Effector memory CD4-positive, alpha-beta T cell (primary cell): ENCODE measurements at places on chromosomes 5 and 9.

GRCh38 chr9:78261403-78262001 is 25.6 kb downstream of the CEP78 start:
- H3K27ac ChIP-seq, result no peak overlapping the region
- no peaks in the 10 kb centered on the region for H3K27me3 ChIP-seq
- no peak for DNase-seq
- H3K36me3 ChIP-seq, result peaks cover 9% of the 10 kb centered on the region

- peaks cover 7% of the 10 kb centered on the region for H3K27me3 ChIP-seq
- H3K36me3 ChIP-seq, result no peaks in the 10 kb centered on the region
- H3K4me1 ChIP-seq, result no peaks in the 10 kb centered on the region
- DNase-seq, result no peak
Observed at GRCh38 chr9:110220809-110221208, 12.8 kb upstream of the C9orf152 start.

DNA sequence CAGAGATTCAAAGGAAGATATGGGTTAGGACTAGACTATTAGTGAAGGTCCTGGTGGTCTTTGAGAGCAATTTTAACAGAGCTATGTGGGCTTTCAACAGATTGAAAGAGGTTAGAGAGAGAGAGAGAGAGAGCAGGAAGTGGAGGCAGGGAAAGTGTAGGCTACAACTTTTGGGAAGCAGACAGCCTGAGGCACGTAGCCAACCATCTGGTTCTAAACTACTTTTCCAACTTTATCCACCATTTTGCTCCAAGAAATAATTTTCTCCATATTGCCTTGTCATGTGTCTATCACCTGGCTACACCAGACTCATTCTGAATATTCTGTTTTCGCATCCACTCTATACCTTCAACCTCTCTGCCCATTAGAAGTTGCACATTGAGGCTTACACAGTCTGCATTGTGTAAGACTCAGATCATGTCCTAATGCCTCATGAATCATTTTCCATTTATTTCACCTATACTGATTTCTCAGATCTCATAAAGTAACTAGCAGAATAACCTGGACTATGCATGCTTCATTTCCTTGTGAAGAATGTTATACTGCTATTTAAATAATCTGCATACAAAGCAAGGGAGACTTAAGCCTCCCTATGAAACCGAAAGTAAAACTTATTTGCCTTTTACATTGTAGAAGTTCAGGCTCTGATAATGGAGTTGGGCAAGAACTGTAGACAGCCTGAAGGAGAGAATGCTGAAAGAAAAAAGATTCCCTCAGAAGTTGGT is 235.6 kb downstream of the ELAVL2 start:
- H3K4me1 ChIP-seq, result no peaks in the 10 kb centered on the region
- DNase-seq, result no peak
- no peak overlapping the region for H3K27ac ChIP-seq
- no peaks in the 10 kb centered on the region for H3K27me3 ChIP-seq

DNA sequence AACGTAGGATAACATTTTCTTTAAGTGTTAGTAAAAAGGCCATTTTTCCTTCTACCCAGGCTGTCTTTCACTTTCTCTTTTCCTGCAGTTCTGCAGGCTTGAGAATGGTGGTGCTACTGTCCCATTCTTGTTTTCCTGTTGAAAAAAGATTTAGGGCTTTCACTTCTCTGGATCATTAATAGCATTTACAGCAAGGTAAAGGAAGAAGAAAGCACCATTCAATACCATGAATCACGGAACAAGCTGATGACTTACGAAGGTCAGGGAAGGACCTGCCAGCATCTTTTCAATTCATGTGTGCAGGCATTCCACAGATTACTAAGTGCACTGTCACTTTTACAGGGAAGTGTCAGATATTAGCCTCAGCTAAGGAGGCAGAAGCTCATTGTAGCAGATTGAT is 292.8 kb downstream of the YTHDC2 start:
- no peaks in the 10 kb centered on the region for H3K36me3 ChIP-seq
- H3K27me3 ChIP-seq, result no peaks in the 10 kb centered on the region
- no peaks in the 10 kb centered on the region for H3K4me1 ChIP-seq
- no peak overlapping the region for H3K4me3 ChIP-seq

- no peak for DNase-seq
- H3K36me3 ChIP-seq, result no peaks in the 10 kb centered on the region
- H3K4me3 ChIP-seq, result no peak overlapping the region
Observed at GRCh38 chr5:140344683-140345423, 1.6 kb downstream of the HBEGF start.

DNA sequence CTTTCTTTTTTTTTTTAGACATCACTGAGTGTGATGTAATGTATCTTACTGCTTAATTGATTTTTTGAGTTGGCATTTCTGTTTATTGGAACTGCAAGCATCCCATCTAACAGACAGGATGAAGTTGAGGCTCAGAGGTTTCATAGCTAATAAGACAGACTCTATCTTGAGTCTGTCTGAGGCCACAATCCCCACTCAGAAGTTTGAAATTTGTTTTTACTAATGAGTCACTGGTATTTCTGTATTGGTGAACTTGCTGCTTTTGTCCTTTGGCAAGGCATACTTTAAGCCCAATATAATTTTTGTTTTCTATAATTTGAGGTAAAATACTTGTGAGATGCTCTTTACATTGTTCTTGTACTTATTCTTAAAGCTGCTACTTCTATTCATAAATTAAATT is 491.2 kb downstream of the PSAT1 start:
- no peak overlapping the region for H3K27ac ChIP-seq
- no peaks in the 10 kb centered on the region for H3K27me3 ChIP-seq
- no peaks in the 10 kb centered on the region for H3K4me1 ChIP-seq
- H3K36me3 ChIP-seq, result no peaks in the 10 kb centered on the region
- no peak overlapping the region for H3K4me3 ChIP-seq

DNA sequence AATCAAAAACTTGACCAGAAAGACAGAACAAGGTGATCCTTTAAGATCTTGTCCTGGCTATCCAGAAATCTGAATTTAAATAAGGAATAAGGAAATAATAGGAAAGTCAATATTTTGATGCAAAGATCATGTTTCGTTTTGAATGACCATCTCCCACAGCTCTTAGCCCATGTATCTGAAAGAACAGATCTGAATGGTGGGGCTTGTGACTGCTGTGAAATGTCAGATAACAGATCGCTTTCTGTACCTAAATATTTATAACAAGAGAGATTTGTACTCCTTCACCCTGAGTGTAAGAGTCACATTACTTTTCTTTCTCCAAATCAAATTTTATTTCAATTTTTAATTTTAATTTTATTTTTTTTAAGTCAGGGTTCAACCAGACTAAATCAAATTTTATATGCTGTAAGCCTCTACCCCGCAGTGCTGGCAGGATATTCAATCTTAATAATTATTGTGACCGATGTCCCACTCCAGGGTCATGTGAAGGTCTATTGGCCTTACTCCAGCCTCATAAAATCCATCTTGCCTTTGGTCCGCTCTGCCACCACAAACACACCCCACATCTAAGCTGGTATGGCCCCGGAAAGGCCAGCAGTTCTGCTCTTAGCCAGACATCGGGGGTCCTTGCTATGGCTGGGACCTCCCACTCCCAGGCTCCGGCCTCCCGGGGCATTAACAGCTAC is 7.0 kb upstream of the SLC26A2 start:
- H3K27ac ChIP-seq, result no peak overlapping the region
- no peaks in the 10 kb centered on the region for H3K4me1 ChIP-seq
- no peak for DNase-seq
- no peak overlapping the region for H3K4me3 ChIP-seq

- no peaks in the 10 kb centered on the region for H3K36me3 ChIP-seq
- H3K4me1 ChIP-seq, result no peaks in the 10 kb centered on the region
- H3K27ac ChIP-seq, result no peak overlapping the region
- DNase-seq, result no peak
Observed at GRCh38 chr5:94250985-94251384, 367.4 kb downstream of the KIAA0825 start.

DNA sequence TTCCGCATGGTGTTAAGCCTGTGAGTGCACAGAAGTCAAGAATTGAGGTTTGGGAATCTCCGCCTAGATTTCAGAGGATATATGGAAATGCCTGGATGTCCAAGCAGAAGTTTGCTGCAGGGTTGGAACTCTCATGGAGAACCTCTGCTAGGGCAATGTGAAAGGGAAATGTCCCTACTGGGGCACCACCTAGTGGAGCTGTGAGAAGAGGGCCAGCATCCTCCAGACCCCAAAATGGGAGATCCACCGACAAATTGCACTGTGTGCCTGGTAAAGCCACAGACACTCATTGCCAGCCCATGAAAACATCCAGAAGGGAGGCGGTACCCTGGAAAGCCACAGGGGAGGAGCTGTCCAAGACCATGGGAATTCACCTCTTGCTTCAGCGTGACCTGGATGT is 3.6 kb upstream of the SAXO1 start:
- no peak overlapping the region for H3K4me3 ChIP-seq
- no peaks in the 10 kb centered on the region for H3K36me3 ChIP-seq
- no peak overlapping the region for H3K27ac ChIP-seq
- no peak for DNase-seq
- H3K27me3 ChIP-seq, result no peaks in the 10 kb centered on the region

- H3K27ac ChIP-seq, result no peak overlapping the region
- H3K27me3 ChIP-seq, result no peaks in the 10 kb centered on the region
- DNase-seq, result no peak
- H3K36me3 ChIP-seq, result no peaks in the 10 kb centered on the region
- no peaks in the 10 kb centered on the region for H3K4me1 ChIP-seq
- H3K4me3 ChIP-seq, result no peak overlapping the region
Observed at GRCh38 chr5:135272311-135272805, 126.7 kb downstream of the MACROH2A1 start.

DNA sequence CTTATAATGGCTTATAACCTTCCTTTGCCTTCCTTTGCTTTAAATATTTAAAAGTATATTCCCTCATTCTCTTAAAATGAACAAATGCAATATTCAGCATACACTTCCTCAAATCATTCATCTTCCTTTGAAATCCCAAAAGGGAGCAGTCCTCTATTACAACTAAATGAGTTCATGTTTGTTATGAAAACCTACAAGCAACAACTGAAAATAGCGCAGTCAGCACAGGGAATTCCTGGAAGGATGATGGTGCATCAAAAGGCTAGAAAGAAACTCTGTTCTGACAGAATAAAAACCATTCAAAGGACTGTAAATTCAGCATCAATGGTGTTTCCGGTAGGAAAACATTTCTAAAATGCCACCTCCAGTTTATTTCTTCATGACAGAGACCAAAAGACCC is 3.3 kb downstream of the NR6A1 start:
- H3K27ac ChIP-seq, result no peak overlapping the region
- H3K36me3 ChIP-seq, result no peaks in the 10 kb centered on the region
- no peak for DNase-seq
- no peak overlapping the region for H3K4me3 ChIP-seq

GRCh38 chr9:32970554-32970953 is 30.9 kb downstream of the APTX start:
- DNase-seq, result no peak
- no peaks in the 10 kb centered on the region for H3K27me3 ChIP-seq
- H3K27ac ChIP-seq, result no peak overlapping the region
- H3K4me1 ChIP-seq, result no peaks in the 10 kb centered on the region

GRCh38 chr5:37838152-37838932 is 1.5 kb downstream of the GDNF start:
- DNase-seq, result no peak
- H3K4me3 ChIP-seq, result no peak overlapping the region
- peaks cover 34% of the 10 kb centered on the region for H3K27me3 ChIP-seq
- peaks cover 9% of the 10 kb centered on the region for H3K4me1 ChIP-seq
- no peak overlapping the region for H3K27ac ChIP-seq

GRCh38 chr9:5269249-5269715 is 35.2 kb downstream of the RLN2 start:
- H3K27ac ChIP-seq, result no peak overlapping the region
- no peaks in the 10 kb centered on the region for H3K27me3 ChIP-seq
- H3K4me1 ChIP-seq, result no peaks in the 10 kb centered on the region
- no peaks in the 10 kb centered on the region for H3K36me3 ChIP-seq

DNA sequence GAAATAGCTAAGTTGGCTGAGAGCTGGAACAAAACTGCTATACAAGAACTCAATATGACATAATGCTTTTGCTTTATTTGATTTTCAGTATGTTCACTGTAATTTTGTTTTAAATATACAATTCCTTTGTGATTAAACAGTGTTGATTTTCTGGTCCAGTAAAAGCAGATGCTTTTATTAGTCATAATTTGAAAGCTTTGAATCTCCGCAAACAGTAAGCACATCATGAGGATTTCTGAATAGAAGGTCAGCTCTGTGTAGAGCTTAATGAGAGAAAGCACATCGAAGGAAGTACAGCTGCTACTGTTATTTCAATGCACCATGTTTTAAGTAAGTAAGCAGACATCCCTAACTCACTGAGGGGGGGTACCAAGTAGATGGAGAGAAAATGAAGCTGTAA is 701.3 kb upstream of the ACO1 start:
- H3K27ac ChIP-seq, result no peak overlapping the region
- H3K27me3 ChIP-seq, result no peaks in the 10 kb centered on the region
- no peaks in the 10 kb centered on the region for H3K4me1 ChIP-seq
- DNase-seq, result no peak

- H3K36me3 ChIP-seq, result no peaks in the 10 kb centered on the region
- peaks cover 5% of the 10 kb centered on the region for H3K27me3 ChIP-seq
- H3K4me1 ChIP-seq, result no peaks in the 10 kb centered on the region
- no peak for DNase-seq
- H3K4me3 ChIP-seq, result no peak overlapping the region
- H3K27ac ChIP-seq, result no peak overlapping the region
Observed at GRCh38 chr9:89165341-89165740, 13.3 kb downstream of the SHC3 start.

DNA sequence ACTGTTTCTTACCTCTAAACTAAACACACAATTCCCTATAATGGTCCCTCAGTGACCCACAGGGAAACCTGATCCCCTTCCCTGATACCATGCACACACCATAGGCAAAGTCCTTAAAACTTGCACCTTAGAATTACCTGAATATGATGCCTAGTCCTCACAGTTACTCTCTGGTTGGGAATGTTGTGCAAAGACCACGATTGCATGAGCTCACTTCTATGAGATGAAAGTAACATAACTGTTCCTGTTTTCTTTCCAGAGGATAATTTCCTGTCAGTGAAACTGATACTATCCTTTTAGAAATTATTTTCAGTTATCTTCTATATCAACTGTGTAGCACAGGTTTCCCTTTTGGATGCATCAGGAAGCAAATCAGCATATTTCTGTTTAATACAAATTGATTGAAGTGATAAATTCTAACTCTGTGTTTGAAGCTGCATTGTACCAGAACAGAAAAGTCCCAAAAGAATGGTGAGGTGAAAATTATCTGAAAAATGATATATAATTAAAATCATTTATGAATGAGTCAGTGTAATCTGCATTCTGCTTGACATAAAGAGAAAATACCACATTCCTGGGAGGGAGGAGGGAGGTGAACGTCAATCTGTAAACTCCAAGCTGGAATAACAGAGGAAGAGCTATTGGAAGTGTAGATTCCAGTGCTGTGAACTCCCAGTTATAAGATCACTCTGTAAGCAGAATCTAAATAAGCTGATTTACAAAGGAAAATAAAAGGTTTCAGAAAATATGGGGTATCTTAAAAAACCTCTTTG is 51.2 kb upstream of the TNFAIP8 start:
- peak overlapping the region; percentile 47 for H3K27ac ChIP-seq
- peak overlapping the region; percentile 18 for H3K4me3 ChIP-seq
- no peaks in the 10 kb centered on the region for H3K27me3 ChIP-seq
